ENCODE measurements at places on chromosomes 2 and 18.

DNA sequence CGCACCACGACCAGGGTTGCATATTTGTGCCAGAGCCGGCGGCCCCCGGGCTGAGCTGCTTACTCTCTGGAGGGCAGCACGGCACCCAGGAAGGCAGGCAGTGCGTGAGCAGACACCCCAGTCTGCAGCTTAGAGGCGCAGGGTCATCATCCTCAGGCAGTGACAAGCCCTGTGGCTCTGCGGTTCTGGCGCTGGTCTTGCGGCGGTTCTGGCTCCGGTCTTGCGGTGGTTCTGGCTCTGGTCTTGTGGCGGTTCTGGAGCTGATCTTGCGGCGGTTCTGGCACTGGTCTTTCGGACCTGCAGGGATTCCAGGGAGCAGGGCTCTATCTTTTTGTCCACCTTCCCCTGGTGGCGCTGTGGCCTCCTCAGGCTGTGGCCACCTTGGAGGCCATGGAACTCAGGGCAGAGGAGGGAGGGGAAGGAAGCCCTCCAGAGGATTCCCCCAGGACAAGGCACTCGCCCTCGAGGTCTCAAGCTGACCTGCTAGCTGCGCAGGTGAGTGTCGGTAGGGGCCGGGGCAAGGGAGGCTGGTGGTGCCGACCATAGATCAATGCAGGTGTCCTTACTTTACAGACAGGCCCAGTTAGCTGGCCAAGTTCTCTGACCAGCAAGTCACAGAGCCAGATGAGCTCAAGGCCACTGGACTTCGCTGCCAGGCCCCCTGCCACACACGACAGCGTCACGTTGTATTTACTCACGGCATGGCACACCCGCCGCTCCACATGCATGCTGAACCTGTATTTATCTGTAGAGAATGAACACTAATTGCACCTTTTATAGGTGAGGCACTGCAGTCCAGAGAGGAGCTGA is 14.9 kb downstream of the ESPNL start:
- DNase-seq = no peak

DNA sequence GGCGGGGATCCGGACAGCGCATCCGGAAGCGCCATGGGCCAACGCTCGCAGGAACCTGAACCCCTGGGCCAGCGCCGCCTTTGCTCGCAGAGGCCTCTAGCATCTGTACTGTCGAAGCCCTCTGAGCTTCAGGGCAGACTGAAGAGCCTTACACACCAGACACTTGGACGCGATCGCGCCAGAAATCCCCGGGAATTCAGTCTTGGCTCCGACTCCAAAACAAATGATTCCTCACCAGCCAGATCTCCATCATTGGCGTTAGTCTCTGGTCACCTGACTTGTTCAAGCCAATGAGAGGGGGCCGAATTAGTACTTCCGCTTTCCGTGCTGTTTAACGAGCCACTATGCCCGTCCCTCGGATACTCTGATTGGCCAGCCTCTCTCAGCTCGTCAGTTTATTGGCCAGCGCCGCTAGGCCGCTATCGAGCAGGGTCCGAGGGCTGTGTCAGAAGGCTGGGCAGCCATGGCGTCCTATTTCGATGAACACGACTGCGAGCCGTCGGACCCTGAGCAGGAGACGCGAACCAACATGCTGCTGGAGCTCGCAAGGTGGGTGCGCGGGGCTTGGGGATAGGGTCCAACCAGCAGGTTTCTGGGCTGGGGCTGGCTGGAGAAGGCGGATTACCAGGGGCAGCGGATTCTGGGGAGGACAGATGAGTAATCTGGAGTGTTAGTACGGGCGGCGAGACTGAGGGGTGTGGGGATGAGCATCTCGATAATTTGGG is at the start of gene RNF181:
Gene RNF181 (plus strand): TSS at position 445 of the 725 bp plus-strand sequence. CDS start 19 bp downstream, at position 464.
- DNase-seq = peak; percentile 99

- no peak for DNase-seq
Observed at GRCh38 chr2:128642821-128643220, 324.2 kb upstream of the HS6ST1 start.

DNA sequence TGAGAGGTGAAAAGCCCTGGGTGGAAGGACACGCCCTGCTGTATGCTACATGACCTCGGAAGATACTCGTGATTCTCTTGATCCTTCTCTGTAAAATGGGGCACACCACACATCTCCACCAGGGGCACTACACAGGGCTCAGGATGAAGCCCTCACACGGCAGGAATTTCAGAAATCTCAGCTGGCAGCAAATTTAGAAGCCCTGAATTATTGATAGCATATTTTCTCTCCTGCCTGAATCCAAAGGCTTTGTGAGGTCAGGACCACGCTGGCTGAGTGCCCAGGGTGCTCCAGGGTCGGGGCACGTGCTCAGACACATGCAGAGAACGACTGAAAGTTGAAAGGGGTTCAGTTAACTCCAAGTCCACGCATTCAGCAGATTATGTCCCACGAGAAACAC is 42.1 kb upstream of the GALR1 start:
- no peak for DNase-seq

DNA sequence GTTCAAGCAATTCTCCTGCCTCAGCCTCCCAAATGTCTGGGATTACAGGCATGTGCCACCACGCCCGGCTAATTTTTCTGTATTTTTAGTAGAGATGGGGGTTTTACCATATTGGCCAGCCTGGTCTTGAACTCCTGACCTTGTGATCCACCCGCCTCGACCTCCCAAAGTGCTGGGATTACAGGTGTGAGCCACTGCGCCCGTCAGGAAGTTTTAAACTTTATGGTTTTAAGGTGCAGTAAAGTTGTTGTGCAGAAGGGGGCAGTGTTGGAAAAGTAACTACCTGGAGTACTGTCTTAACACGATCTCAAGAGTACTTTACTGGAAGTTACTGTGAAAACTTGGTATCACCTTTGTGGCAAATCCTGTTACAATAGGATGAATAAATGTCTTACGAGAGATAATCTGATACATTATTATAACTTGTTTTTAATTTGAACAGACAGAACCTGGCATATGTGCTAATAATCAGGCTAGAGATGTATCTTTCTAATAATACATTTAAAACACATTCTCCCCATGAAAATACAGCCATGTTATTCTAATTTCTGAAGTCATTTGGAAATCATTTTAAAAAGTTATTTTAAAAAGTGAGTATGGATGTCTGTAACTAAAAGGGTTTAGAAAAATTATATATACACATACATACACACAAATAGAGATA is 10.8 kb downstream of the SPDYA start:
- peak; percentile 71 for DNase-seq

GRCh38 chr2:202510911-202511310 is 123.9 kb upstream of the FAM117B start:
- no peak for DNase-seq

- DNase-seq = no peak
Observed at GRCh38 chr2:212831671-212832199, 293.1 kb upstream of the ERBB4 start.

- no peak for DNase-seq
Observed at GRCh38 chr2:234451852-234452625, 44.8 kb downstream of the ARL4C start.

- no peak for DNase-seq
Observed at GRCh38 chr2:3229221-3229620, 148.4 kb downstream of the EIPR1 start.

All from islet precursor cell (in vitro differentiated cells).